ELR (cell line): ENCODE measurements at places on chromosomes 16 and 17.
A peak's percentile ranks its signal among the peaks of the same experiment; 100 is the strongest.

DNA sequence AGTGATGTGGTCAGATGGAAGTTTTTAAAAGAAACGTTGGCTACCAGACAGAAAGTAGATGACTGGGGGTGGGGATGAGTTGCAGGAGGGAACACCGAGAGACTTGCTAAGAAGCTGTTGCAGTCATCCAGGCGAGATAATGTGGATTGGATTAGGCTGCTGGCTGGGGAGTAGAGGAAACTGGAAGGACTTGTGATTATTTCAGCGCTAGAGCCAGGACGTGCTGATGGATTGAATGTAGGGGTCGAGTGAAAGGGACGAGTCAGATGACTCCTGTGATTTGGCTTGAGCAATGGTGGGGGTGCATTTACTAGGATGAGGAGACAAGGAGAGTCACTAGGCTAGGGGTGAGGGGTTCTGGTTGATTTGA, 88.5 kb downstream of the CLEC16A start:
- no peak for DNase-seq

DNA sequence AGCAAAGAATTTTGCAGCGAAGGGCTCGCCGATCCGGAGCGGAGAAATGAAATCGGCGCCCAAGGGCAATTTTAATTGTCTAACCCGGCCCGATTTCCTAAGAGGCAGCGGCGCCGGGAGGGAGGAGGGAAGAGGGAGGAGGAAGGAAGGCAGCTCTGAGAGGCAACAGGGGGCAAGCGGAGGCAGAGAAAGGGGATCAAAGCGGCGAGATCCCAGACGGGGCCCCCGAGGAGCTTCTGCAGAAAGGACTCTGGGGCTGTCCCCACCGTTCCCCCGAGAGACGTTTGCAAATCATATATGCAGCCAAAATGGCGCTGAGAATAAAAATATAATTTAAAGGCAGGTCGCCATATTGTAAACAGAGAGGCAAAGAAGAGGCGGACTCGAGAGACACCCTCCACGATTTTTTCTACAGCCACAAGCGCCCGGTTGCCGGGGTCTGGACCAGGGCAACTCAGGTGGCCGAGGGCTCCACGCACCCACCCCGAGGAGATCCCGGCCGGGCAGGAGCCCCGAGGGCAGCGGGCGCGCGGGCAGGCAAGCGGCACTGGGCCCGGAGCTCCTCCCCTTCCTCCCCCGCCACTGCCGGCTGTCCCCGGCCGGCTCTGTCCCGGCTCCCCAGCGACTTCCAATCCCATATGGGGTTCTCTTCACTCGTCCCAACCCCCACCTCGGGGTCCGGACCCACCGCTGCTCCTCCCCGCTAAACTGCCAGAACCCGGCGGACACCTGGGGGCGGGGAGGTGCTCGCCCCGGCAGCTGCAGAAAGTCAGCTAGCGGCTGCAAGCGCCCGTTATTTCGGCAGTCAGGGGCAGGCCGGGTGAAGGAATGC, 1.9 kb downstream of the PHF12 start:
- DNase-seq: peak; percentile 70

DNA sequence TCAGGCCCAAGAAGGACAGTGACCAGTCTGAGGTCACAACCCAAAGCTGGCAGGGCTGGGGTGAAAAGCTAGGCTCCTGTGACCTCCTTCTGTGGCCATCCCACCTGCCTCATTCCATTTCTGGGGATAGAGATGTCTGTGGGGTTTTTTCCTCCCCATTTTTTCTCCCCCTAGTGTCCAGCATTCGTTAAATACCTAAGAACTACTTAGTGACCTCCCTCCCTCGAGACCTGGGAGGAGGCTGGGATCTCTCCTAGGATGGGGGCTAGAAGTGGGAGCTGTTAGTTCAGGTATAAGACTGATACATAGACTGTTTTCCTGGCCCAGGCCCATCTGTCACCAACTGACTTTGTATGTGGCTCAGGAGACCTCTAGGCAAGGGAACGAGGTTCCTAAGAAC, 20.5 kb upstream of the STAC2 start:
- DNase-seq: peak; percentile 37

GRCh38 chr17:42087736-42088705, 10.3 kb downstream of the ZNF385C start:
- DNase-seq: no peak

DNA sequence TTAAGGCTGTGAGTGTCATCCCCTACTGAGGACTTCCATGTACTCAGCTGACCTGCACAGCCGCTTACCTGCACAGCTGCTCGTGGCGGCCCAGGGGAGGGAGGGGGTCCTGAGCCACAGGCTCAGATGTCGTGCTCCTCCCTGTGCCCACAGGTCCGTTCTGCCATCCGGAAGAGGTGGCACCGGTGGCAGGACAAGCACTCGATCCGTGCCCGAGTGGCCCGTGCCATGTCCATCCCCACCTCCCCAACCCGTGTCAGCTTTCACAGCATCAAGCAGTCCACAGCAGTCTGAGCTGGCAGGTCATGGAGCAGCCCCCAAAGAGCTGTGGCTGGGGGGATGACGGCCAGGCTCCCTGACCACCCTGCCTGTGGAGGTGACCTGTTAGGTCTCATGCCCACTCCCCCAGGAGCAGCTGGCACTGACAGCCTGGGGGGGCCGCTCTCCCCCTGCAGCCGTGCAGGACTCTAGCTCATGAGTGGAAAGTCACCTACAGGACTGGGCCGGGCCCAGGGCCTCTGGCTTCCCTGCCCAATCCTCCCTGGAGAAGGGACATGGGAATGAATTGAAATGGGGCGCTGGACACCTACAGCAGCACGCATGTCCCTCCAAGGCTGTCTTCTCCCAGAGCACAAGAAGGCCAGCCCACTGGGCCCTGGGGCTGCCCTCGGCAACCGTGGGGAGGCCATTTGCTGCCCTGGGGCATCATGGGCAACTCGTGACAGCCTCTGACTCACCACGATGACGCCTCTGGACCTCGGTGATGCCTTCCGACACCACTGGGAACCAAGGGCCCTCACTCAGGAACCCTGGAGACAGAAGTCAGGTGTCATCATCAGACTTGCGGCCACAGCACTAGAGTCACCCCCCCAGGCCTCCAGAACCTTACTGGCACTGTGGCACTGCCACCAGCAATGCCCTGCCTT, 9.9 kb upstream of the SPPL2C start:
- DNase-seq: peak; percentile 75

GRCh38 chr16:15435216-15435864, 952 bp downstream of the BMERB1 start:
- peak; percentile 19 for DNase-seq

- no peak for DNase-seq
Observed at GRCh38 chr16:6602405-6602804, 730.2 kb upstream of the RBFOX1 start.

DNA sequence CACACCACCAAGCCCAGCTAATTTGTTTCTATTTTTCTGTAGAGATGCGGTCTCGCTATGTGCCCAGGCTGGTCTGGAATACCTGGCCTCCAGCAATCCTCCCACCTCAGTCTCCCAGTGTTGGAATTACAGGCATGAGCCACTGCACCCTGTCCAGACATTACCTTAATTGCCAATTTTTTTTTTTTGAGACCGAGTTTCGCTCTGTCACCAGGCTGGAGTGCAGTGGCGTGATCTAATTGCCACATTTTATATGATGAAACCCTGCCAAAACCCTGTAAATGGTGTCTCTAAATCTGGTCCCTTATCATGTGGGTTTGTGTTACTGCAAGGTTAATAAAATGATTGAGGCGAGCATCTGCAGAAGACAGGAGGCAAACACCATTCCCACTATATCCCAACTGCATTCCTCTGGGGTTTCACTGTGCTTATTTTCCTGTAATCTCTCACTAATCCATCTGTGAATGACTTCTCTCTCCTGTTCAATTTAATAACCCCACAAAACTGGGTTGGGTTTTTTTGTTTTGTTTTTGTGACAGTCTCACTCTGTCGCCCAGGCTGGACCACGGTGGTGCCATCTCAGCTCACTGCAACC, 19.4 kb upstream of the TRIM25 start:
- DNase-seq: no peak
